ENCODE measurements at places on chromosomes 6 and 20. TPM values are rescaled to one million over a fixed set of nuclear protein-coding genes. Genes with fewer than 3 reads are reported as not detected.
A peak's percentile ranks its signal among the peaks of the same experiment; 100 is the strongest.

DNA sequence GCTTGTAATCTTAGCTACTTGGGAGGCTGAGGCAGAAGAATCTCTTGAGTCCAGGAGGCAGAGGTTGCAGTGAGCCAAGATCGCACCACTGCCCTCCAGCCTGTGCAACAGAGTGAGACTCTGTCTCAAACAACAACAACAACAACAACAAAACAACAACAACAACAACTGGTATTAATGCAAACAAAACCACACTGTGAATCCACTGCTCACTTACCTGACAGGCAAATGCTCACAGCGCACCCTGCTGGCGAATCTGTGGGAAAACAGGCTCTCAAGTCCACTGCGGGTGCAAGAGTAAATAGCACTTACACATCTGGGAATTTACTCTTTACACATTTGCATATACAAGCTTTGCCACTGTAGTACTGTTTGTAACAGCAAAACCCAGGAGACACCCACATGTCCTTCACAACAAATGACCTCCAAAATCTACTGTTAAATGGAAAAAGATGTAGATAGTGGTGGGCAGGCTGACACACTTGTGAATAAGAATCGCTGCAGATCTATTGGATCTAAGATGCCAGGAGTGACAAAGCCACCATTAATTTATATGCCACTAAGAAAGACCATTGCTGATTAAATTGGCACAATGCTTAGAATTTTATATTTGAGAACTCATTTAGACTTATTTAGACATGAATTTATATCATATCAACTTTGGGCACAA, 29.3 kb downstream of the NSFL1C start:
- peak; percentile 80 for DNase-seq

DNA sequence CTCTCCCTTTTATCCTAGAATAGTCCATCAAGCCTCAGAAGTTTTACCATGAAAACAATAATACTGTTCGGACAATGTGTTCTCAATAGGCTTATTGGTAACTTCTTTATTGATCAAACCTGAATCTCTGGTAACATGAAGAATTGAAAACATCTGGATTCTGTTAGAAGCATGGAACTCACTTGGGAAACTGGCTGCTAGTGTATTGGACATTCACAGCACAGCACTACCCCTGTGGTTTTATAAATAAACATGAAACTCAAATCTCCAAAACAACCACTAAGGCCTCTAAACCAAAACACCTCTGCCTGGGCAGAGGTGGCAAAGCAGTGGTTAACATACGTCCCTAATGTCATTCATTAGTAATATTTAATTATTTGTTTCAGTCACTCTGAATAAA, 157.6 kb upstream of the KCNQ5 start:
- no peak for DNase-seq

DNA sequence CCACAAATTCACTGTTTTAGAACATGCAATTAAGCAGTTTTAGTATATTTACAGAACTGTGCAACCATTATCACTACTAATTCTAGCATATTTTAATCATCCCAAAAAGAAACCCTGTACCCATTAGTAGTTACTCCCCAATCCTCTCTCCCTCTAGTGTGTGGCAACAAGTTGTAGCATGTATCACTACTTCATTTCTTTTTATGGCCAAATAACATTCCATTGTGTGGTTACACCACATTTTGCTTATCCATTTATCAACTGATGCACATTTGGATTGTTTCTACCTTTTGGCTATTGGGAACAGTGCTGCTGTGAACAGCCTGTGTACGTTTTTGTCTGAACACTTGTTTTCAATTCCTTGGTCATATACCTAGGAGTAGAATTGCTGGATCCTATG, 31.5 kb upstream of the FKBP1A start:
- no peak for DNase-seq

DNA sequence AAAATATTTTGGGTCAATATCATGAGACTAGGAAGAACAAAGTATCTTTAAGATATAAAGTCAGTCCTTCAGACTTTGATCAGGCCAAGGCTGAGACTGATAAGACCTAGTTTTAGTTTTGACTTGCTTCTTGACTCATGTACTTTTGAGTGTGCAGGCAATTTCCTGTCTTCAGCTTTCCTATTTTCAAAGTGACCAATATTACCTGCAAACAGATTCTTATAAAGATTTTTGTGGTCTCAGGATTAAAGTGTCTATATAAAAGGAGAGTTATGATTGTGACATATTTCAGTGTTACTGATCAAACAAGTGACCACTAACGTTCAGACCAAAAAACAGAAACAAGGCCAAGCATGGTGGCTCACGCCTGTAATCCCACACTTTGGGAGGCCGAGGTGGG, 36.0 kb upstream of the AKIRIN2 start:
- DNase-seq = no peak

DNA sequence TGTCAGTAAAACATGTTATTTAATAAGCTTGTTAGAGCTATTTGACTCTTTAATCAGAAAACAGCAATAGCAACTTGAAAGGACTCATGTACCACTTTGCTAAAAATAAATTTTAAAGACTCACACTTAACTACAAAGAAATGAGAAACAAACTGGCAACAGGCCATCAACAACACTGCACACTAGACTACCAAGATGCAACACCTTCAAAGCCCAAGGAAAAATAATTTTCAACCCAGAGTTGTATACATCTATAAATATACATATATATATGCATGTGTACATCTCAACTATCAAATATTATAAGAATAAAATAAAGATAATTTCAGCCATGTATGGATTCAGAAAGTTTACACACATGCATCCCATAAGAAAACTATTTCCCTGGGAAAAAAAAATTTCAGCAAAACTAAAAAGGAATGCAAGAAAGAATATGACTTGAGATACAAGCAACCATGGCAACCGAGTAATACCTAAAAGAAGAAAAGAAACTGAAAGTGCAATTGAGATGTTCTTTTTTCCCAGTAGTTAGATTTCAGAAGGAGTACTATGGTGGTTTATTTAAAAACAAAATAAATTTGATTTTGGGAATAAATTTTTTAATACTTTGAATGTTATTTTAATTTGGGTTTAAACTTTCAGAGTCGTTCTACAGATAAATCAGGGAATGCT, 303.8 kb downstream of the UBE3D start:
- DNase-seq = no peak

FAM83D gene
- 38.2 TPM for polyA plus RNA-seq

PAX1 gene
- not detected for polyA plus RNA-seq
